ENCODE measurements at places on chromosomes 2 and 18.

- no peak for DNase-seq
Measured at GRCh38 chr2:74036450-74037195, 51.9 kb downstream of the TET3 start.

DNA sequence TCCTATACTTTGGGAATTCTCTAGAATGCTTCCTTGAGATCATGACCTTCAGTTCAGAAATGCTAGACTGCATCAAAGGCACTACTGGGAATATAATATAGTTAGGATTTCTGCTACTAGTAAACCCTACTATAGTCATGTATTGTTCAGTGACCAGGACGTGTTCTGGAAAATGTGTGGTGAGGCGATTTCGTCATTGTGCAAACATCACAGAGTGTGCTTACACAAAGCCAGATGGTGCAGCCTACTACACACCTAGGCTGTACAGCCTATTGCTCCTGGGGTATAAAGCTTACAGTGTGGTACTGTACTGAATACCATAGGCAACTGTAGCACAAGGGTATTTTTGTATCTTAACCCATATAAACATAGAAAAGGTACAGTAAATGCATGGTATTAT is 13.0 kb downstream of the CXCR4 start:
- DNase-seq, result no peak

DNA sequence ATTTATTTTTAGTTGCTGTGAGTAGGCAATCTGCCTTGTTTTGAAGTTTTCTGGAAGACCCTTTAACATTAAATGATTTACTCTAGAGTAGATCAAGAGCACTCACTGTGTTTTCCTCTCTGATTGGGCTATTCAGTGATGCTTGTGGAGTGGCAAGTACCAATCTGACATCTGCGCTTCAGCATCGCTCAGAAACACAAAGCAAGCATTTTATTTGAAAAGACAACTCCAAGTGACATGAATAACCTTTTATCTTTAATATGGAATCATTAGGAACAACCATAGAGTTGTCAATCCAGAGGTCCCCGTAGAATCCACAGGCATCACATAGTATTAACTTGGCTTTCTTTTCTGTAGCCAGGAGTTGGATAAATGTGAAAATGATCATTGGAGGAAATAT is 114.7 kb downstream of the CPS1 start:
- DNase-seq, result no peak

GRCh38 chr2:37585295-37585908 is 86.0 kb downstream of the CDC42EP3 start:
- no peak for DNase-seq

GRCh38 chr2:116489944-116490343 is 1324.5 kb upstream of the DDX18 start:
- DNase-seq, result no peak

DNA sequence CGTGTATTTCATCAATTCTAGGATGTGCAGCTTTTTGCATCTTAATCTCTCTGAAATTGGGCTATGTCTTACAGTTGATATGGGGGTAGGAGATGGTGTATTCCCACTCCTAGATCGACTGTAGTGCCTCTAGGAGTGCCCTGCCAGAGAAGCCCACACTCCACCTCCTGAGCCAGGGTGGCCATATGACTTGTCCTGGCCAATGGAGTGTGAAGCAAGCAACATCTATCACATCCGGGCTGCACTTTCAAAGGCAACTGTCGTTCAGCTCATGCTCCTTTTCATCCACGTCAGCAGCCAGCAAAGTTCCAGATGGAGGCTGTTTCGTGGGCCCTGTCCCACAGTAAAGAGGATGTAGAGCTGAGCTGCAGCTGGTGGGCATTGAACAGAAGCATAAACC is 149.4 kb upstream of the SLC1A4 start:
- DNase-seq, result no peak

- DNase-seq, result no peak
Measured at GRCh38 chr18:8235894-8236293, 373.3 kb upstream of the RAB12 start.

GRCh38 chr2:2763351-2764000 is 432.4 kb upstream of the MYT1L start:
- no peak for DNase-seq

DNA sequence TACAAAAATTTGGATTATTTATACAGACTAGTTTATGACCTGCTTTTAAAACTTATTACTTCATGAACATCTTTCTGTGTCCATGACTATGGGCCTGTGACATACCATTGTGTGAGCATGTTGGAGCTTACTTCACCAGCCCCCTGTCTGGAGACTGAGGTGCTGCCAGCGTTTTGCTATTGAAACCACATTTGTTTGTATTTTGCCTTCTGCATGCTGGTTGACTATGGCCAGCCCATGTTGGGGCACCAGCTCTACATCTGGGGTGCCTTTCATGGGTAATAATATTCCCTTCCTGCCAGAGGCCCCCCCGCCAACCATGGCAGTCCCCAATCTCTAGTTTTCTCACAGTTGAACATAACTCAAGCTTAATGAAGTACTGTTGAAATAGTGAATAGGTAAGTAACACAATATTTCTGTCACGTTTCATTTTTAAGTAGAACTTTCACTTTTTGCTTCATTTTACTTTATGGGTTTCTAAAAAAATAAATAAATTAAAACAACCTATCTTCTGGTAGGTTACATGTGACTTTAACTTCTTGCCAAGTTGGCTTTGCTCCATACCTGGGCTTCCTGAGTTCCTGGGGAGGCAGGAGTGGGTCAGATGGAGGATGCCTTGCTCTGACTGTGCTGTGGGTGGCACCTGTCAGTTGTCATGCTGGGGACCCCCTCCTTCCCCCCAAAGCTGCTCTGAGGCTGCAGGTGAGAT is 63.9 kb downstream of the DGKD start:
- DNase-seq, result no peak

DNA sequence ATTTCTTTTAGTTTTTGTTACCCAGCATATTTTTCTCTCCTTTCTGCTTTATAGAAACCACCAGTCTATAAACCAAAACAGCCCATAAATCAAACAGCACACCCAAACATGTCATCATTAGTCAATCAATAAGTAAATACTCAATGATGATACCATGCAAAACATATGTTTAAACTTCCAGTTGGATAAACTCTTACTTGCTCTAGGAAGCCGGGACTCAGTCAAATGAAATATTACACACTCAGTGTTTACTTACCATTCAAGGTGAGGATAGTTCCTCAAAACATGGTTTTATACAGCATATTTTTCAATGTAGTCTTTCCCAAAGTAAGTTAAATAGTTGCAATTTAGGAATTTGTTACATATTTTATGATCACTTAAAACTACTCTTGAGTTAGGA is 343.6 kb upstream of the NXPH2 start:
- no peak for DNase-seq

- no peak for DNase-seq
Measured at GRCh38 chr2:227632827-227633226, 15.5 kb downstream of the SCYGR4 start.

DNA sequence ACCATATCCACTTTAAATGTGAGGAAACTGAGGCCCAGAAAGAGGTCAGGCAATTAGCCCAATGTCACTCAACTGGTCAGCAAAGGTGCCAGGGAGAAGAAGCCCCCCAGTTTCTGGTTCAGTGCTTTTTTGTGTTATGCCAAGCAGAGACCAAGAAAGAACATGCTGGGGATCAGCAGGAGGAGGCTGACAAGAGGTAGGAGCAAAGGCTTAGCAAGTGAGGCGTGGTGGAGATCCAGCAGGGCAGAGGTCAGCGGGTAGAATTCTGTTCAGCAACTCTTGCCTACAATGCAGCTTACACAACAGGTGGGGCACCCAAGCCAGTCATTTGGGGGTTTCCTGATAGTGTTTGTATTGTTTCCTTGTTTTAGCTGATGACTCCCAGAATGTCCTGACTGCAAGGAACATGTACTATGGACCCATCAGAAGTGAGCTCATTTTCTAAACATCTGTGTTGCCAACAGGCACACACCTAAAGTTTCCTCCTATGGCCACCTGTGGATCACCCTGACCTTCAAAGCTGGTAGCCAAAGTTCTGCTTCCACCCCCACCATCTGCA is 28.2 kb downstream of the LPIN2 start:
- no peak for DNase-seq

DNA sequence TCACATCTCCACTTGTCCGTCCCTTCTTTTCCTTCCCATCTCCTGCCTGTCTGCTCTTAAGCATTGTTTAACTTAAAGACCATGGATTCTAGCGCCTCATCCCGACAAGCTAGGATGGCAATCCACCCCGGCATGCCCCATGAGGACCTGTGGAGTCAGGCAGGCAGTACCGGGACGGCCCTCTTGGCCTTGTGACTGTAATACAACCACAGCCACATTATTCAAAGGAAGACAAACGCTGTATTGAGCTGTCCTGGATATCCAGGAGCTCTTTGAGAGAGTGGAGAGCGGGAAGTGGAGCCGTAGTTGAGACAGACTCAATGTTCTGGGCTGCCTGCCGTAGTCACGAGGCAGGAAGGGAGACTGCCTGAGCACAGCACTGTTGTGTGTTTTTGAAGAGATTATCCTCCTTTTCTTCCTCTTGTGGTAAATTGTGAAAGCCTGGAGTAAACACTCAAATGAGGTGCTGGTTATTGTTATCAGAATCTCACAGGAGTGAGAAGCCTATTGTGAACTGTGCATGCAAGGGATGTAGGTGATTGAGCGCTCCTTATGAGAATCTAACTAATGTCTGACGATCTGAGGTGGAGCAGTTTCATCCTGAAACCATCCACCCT is 929.8 kb upstream of the CNTNAP5 start:
- DNase-seq, result no peak

DNA sequence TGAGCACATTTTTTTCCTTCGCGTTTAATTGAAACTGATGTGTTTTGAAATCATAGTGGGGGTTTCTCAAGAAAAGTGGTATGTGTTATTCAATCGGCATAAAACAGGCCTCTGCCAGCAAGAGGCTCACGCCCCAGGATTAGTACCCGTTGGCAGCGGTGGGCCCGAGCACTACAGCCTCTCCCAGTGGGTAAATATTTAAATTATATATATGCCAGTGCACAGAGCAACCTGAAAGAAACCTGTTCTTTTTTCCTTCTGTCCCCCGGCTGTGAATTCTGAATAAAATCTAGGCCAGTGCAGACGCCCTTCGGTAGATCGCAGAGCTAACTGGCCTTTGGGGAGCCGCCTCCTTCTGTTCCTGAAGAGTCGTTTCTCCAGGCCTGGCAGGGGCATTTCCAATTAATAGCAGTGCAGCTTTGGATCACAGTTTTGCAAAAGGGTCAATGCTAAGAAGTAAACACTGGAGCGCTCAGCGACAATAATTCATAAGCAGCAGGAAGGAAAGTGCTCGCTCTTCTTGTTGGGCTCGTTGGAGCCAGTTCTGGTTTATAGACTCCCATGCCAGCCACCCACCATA is 202.8 kb upstream of the SALL3 start:
- DNase-seq, result no peak

DNA sequence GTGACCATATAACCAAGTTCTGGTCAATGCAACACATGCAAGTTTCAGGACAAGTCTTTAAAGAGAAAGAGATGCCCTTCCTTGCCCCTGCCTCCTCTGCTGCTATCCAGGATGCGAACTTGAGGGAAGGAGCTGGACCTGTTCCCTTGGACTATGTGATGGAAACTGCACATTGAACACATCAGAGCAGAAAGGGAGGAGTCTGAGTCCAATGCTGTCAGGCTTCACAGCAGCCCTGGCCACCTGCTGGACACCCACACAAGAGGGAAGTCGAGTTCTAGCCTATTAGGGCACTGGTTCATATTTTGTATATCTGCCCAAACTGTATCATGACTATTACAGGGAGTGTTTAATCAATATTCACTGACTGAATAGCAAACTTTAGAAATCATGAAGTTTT is 38.3 kb upstream of the TEX51 start:
- DNase-seq, result no peak

DNA sequence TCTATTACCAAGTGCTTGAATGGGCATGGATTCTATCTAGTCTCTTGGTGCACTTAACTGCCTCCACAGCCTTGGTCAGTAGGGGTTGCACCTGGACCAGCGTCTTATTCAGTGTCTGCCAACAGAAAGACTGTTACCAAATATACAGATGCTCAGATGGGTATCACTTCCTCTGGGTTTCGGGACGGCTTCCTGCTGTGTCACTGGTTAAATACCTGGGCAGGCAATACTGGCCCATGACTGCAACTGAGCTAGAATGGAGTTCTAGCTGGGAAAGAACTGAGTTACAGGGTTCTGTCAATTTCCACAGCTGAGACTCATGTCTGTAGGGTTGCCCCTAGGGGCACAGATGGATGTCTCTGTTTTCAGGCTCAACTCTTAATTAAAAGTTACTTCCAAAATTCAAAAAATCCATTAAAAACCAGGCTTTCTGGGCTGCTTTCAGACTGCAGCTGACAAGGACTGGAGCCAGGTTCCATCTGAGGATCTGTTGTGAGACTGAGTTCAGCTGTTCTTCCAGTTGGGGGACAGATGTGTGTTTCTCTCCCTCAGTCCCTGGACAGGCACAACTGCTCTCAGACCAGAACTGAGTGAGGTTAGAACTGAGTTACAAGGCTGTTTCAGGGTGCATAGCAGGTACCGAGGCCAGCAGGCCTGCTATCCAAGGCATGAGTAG is 789.6 kb upstream of the SLC8A1 start:
- DNase-seq, result no peak

DNA sequence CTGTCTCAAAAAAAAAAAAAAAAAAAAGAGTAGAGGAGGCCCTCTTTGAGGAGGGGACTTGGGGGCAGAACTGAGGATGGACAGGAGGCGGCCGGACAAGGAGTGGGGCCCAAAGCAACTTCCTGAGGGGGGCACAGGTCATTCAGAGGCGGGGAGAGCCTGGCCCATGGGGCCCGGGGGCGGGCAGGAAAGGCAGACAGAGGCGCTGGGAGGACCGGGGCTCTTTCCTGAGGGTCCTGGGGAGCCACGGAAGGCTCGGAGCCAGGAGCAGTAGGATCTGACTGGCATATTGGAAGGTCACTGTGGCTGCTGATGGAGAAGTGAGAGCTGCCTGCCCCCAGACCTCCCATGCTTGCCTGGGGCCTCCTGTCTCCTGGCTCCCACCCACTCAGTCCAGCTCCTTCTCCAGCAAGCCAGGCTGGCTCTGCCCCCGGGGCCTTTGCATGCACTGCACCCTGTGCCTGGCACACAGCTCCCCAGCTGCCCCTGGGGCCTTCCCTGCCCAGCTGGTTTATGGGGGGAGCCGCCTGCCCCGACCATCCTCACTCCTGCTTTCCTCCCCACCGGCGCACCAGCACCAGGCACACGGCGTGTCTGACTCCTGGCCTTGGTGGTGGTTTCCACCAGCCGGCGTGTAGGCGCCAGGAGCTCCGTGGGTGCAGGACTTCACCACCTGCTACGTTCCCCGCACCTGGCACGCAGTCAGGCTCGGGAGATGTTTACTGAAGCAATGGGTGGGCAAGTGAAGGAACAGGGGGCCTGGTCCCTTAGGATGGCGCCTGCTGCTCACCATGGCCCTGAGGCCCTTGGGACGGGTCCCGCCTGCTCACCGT is 5.6 kb downstream of the ESPNL start:
- DNase-seq, result no peak

DNA sequence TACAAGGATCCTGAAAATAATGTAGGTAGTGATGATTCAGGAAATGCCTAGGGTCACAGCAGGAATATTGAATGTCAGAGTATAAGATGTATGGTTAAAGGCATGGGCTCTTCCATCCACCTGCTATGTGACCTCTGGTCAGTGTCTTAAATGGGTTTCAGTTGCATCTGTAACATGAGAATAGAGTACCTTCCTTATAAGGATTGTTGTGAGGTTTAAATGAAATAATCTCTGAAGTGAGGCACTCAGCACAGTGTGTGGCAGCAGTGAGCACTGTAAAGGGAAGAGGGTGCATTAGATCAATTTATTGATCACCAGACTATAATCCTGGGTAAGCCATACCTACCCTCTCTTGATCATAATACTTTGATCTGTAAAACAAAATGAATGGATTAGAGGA is 319.1 kb downstream of the SLC4A3 start:
- DNase-seq, result no peak

GRCh38 chr2:43333656-43334144 is 107.3 kb upstream of the ZFP36L2 start:
- DNase-seq, result no peak

- no peak for DNase-seq
Measured at GRCh38 chr2:85188852-85189251, 55.7 kb downstream of the TCF7L1 start.
